ENCODE measurements at places on chromosomes 6 and 20.
A peak's percentile ranks its signal among the peaks of the same experiment; 100 is the strongest.

- no peak for DNase-seq
Observed at GRCh38 chr20:12291386-12291785, 373.7 kb downstream of the BTBD3 start.

DNA sequence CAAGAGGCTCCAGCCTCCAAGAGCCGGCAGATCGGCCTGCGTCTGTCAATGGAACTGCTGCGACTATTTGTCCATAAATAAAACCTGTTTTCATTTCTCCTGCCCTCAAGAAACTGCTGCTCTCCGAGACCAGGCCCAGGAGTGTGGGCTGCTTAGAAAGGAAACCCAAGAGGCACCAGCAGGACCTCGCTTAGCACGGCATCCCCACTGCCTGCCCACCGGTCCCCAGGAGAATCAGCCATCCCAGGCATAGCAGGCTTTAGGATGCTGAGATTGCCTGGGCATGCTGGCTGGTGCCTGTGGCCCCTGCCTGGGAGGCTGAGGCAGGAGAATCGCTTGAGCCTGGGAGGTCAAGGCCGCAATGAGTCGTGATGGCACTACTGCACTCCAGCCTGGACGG lies 17.6 kb downstream of the NTSR1 start:
- DNase-seq, result no peak

GRCh38 chr6:156942266-156942665 lies 165.1 kb downstream of the ARID1B start:
- DNase-seq, result no peak

DNA sequence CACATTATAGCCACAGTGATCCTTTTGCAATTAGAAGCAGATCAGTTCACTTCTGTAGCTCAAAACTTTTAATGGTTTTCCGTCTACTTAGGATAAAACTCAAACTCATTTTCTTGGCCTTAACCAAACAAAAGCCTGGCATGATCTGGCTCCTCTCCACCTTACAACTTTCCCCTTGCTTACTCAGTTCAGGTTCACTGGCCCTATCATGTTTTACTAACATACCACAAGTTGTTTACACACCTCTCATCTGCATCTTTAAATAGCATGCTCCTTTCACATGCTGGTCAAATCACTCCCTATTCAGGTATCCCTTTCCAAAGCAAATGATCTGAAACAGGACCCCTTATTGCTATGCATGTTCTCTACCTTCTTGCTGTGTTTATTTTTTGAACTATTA lies 191.4 kb upstream of the FAM83B start:
- no peak for DNase-seq

DNA sequence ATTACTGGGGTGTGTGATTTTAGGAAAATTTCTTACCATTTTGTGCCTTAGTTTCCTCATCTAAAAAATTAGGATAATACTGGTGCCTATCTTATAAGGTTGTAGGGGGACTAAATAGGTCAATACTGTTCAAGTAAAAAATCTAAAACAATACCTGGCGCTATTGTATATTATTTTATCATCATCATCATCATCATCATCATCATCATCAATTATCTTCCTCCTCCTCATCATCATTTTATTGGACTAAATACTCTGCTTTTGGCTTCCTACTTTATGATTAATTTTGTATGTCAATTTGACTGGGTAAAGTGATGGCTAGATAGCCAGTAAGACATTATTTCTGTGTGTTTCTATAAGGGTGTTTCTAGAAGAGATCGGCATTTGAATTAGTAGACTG lies 435.5 kb downstream of the DHX35 start:
- no peak for DNase-seq

- no peak for DNase-seq
Observed at GRCh38 chr6:100283285-100283684, 181.4 kb downstream of the SIM1 start.

- no peak for DNase-seq
Observed at GRCh38 chr20:18019068-18019467, 38.6 kb downstream of the OVOL2 start.

DNA sequence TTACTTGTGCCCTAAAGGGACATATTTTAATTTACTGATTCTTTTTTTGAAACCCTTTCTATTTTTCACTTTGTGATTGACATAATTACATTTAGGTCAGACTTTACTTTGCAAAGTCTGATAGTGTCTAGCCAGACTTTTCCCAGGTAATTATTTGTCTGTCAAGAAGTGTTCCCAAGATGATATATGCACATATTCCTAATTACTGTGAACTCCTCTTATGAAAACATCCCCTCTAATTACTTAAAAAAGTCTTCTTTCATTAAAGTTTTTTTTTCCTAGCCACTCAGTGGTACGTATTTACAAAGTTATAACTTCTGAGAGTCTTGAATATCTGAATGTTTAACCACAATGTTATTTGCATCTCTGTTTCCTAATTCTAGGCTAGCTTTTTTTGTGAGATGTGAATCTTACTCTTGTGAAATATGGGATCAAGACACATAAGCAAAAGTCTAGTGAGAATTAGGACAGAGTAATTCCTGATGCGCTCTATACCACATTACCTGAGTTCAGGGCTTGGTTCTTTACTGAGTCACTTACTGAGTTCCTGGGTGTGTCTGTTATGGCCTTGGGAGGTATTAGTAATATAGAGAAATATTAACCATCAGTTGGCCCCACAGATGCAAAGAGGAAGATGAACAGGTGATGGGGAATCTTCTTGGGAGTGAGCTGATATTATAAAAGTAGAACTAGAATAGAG lies 27.9 kb downstream of the FAM83B start:
- no peak for DNase-seq

GRCh38 chr6:129390900-129391299 lies 319.1 kb downstream of the ARHGAP18 start:
- no peak for DNase-seq

DNA sequence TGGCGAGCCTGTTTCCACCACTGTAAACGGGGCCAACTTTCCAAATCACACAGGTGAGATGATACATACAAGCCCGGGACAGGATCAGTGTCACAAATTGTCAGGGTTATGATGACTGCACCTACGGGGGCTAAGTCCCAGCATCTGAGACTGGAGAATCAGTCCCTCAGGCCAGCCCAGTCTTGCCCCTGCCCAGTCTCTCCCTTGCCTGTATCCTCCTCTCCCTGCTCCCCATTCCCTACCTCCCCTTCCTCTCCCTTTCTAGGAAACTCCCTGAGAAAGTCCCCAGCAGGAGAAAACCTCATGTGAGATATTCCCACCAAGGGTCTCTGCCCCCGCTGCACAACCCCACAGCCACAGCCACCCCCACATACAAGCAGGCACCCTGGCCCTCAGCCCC lies 1.5 kb downstream of the FOXS1 start:
- DNase-seq, result no peak

- DNase-seq, result no peak
Observed at GRCh38 chr6:46329568-46329967, 158.8 kb upstream of the ENPP5 start.

GRCh38 chr6:79869600-79870084 lies 77.7 kb downstream of the ELOVL4 start:
- DNase-seq, result peak; percentile 89

DNA sequence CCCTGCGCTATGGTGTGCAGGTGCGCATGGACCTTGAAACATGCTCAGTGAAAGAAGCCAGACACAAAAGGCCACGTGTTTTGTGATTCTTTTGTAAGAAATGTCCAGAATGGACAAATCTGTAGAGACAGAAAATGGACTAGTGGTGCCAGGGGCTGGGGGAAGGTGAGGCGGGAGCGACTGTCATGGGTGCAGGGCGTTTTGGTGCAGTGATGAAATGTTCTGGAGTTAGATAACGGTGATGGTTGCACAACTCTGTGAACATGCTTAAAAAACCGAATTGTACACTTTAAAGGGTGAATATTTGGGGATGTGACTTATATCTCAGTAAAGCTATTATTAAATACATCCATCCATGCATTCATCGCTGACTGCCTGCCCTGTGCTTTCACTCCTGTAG lies 31.7 kb upstream of the NTSR1 start:
- no peak for DNase-seq

DNA sequence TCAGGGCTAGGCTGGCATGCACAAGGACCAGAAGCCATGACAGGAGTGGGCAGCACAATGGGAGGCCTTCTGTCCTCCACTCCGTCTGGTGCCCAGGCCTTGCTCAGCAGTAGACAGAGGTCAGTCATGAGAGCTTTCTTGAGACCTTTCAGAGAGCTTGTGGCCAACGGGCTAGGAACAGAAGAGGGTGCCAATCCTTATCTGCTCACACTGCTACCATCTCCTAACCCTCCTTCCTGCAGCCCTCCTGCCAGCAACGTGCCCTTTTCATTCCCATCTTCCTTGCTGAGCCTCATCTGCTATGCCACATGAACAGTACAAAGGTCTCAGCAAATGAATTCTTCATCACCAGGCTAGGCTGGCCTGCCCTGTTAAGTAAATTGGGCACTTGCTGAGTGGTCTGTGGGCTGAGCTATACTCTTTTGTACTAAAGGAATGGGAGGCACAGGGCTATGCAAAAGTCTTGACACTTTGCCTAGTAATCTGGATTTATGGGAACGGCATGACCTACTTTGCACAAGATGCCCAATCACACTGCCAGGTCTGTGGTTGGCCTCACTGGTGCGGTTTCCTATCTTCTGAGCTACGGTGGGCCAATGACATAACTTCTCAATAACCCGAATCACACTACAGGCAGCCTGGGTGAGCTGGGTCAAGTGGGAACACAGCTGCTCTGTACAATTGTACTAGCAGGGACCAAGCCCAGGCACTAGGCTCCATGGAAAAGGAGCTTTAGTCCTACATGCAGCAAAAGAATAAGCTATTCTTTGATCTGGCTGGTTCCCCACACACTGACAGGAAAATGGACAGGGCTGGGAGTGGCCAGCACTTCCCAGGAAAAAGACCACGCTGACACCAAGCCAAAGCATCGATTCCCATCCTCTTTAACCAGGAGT lies 47.8 kb downstream of the ELOVL5 start:
- peak; percentile 66 for DNase-seq

DNA sequence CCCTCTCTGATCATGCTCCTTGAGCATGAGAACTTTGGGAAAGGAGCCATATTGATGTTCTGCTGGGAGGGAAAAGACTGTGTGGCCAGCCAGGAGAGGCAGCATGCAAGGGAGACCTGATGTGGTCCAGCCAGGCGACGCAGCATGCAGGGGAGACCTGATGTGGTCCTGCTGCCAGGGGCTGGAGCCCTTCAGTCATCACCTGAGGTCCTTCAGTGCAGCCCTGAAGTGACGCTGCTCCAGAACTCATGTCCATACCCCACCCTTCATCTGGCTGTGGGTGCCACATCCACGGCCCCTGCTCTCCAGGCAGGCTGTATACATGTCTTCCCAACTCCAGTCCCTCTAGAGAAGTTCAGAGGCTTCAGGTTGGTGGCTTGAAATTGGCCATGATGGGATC lies 134.4 kb downstream of the ERMARD start:
- DNase-seq, result no peak

DNA sequence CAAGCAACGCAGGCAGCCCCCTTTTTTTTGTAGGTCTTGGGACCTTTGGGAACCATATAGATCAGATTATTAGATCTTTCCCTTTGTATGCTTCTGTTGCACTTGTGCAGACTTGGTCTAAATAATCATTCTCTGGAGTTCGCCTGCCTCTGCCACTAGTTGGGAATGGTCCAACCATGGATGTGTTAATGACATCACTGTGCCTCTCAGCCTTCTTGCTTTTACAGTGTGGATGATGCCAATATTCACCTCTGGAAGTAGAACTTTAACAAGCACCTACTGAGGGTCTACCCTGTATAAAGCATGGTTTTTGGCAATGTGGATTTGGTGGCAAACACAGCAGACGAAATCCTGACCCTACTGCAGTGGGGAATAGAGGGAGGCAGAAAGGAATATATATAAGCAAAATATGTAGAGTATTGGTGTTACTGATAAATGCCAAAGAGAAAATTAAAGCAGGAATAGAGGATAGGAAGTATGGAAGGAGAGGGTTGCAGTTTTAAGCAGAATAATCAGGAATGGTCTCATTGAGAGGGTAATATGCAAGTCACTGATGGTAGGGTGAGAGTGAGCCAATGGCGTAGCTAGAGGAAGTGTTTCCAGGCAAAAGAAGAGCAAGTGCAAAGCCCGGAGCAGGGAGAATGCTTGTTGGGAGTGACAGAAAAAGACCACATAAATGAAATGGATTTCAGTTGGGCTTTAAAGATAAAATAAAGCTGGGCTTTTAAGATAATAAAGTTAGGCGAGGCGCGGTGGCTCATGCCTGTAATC lies 97.5 kb downstream of the DOK5 start:
- no peak for DNase-seq

- no peak for DNase-seq
Observed at GRCh38 chr6:157029980-157030690, 253.0 kb downstream of the ARID1B start.

DNA sequence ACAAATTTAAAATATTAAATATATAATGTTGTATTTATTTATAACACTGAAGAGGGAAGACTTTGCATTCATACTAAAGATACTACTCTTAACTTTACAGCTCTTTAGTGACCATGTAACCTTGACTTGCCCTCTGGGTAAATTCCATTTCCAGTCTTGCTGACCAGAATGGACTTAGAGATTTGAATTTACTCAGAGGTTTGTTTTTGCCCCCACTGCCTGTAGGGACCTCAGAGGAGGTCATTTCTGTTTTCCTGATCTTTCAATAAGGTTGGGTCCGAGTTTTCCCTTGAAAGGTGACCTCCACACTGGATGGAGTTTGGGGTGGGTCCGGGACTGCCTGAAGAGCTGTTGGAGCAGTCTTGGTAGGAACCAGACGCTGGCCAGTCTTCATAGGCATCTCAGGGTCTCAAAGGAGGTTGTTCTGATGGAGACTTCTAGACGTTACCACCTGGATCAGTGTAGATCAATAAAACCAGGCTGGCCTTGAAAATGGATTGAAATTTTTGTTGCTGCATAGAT lies 26.0 kb downstream of the DCBLD1 start:
- no peak for DNase-seq

- no peak for DNase-seq
Observed at GRCh38 chr6:107345393-107345792, 114.0 kb downstream of the PDSS2 start.

- no peak for DNase-seq
Observed at GRCh38 chr20:9126527-9126926, 57.6 kb downstream of the PLCB4 start.

DNA sequence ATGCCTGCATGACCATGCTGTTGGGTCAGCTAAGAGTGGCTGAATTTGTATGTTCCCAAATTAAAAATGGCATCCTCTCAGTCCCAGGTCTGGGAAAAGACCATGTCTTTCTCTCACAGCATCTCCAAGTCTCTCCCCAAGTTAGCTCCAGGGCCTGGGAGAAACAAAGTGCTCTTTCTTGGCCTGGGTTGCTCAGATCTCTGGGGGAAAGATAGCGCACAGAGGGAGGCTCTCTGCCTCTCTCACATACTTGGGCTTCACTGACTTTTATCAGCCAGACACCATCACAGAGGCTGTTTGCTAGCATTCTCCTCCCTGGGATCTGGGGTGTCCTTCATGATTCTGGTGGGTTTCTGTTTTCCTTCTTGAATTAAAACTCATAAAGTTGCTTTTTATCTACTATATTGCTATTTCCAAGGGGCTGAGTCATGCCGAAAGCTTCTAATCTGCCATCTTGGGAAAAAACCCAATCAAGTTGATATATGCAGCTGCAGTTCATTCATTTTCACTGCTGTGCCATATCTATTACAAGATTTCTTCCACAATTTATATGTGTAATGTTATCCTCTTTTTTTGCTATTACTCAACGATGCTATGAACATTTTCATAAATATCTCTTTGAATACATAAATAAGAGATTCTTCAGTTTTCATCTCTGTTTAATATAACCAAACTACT lies 190.2 kb downstream of the MOXD1 start:
- DNase-seq, result no peak

Data from upper lobe of right lung (tissue), 1 donor.